ENCODE measurements at places on chromosomes 1 and 21.

DNA sequence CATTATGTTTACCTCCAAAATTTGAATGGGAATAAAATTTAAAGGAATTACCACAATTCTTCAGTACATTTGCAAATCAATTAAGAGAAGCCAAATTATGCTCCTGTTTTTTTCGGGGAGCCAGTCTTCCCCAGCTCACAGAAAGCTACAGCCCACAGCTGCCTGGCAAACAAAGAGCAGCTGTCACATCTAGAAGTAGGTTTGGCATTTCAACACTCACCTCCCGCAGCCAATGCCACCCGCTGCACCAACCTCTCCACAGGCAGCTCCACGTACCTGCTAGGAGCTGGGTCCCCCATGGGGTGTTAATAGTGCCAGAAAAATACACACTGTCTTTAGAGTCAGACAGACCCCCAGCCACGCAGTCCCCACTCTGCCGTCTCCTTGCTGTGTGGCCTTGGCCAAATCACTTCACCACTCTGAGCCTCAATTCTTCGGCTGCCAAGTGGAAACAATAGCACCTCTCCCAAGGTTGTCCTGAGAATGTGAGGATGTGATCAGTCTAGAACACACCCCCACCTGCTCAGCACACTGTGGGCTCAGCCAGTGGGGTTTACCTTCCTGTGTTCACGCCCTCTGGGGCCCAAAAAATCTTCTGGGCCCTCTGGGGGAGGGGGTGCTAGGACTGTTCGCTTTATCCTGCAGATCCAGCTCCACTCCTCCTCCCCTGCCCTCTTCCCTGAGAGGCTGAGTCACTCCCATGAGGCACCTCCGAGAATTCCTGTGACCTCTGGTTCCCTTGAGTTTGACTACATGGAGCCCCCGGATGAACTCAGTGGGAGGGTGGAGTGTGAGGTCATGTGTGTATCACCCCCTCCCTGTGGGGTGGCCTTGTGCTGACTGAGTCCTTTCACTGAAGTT, 204.3 kb upstream of the GRIK3 start:
- DNase-seq = no peak

DNA sequence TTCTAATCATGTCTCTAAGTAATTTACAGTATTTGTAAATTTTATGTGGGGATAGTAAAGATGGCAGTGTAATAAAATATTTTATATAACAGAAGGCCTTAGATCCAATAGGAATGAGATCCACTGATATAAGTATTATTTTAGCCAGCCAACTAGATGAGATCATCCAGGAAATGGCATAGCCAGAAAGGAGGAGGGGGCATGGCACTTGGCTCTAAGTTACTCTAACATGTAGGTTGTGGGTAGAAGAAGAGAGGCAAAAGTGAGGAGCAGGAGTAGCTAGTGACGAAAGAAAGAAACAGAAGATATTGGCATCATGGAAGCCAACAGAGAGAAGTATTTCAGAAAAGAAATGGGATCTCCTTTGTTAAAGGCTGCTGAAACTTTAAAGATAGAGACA, 426.1 kb downstream of the PTPRC start:
- no peak for DNase-seq

DNA sequence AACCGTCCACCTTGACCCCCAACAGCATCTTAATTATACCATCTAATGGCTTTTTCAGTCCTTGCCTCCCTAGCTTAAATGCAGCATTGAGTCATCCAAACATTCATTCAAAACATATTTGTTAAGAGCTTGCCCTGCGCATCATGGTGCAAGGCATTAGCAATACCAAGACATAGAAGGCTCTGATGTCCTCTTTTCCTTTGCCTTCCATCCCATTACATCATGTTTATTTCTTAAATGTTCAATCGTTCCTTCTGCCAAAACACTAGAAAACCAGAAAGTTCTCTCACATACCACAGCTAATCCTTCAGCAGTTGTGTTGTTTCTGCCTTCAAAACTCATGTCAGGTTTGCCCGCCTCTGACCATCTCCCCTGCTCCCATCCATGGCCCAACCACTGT, 29.8 kb upstream of the VTCN1 start:
- no peak for DNase-seq

GRCh38 chr1:112533029-112533428, 24.3 kb downstream of the WNT2B start:
- no peak for DNase-seq

DNA sequence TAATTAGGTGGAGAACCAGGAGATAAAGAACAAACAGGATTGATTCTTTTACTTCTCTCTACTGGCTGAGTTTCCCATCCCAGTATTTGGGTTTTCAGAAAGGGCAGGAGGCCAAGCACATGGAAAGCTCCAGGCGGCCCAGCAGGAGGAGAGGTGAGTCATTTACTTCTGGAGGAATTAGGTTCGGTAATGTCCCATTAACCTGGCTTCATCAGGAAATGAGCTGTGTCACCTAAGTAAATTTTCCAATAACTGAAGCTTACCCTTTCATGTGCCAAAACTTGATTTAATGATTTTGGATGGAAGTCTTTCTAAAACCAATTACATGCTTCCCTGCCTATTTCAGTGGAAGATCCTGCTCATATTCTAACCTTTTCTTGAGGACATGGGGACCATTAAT, 257.6 kb upstream of the USP24 start:
- no peak for DNase-seq

DNA sequence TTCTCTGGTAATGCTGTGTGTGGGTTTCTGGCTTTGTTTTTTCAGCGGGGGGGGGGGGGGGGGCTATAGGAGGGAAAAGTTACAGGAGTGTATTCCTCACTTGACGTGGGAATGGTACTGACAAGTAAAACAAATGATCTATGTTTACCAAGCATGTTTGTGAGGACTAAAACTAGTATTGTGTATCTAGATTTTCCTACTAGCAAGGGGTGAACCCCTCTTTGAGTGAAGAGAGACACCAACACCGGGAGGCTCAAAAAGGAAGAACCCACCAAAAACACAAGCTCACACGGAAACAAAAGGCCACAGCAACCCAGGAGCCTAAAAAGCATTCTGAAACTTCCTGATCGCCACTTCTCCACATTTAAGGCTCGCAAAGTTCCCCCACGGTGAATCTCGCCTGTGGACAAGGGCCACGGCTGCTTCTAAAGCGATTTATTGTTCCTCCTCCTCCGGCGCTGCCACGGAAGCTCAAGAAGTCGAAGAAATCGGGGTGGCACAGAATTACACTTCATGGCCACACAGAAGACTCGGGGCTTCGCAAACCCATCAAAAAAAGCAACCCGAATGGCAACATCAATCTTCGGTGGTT, 703 bp downstream of the PUM1 start:
- DNase-seq = no peak

DNA sequence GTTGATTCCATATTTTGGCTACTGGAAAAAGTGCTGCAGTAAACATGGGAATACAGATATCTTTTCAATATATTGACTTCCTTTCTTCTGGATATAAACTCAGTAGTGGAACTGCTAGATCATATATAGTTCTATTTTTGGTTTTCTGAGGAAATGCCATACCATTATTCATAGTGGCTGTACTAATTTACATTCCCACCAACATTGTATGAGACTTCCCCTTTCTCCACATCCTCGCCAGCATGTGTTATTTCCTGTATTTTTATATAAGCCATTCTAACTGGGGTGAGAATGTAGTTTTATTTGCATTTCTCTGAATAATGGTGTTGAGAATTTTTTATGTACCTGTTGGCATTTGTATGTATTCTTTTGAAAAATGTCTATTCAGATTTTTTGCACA, 385.2 kb downstream of the NUF2 start:
- no peak for DNase-seq

All from CD4-positive, CD25-positive, alpha-beta regulatory T cell (primary cell).